ENCODE measurements at places on chromosomes 5 and 9. TPM values are rescaled to one million over a fixed set of nuclear protein-coding genes. Genes with fewer than 3 reads are reported as not detected.

GRCh38 chr9:104073098-104073769 lies 20.9 kb upstream of the SMC2 start:
- no peak for DNase-seq
- peaks cover 39% of the 10 kb centered on the region for H3K4me1 ChIP-seq
- no peak overlapping the region for H3K27ac ChIP-seq
- no peaks in the 10 kb centered on the region for H3K27me3 ChIP-seq
- no peaks in the 10 kb centered on the region for H3K36me3 ChIP-seq

DNA sequence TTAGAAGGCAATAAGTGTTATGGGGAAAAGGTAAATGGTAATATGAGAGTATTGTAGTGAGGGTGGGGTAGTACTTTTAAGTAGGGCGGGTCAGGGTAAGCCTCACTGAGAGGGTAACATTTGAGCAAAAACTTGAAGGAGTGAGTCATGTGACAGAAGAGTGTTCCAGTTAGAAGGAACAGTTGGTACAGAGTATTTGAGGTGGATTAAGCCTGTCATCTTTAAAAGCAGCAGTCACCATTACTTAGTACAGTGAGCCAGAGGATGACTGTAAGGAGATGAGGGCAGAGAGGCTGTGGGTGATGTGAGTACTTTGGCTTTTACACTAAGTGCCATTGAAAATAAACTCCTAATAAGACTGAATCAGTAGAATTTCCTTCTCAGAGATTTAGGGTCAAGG lies 54.8 kb downstream of the UBAP1 start:
- H3K27me3 ChIP-seq, result no peaks in the 10 kb centered on the region
- DNase-seq, result peak; percentile 74
- peak overlapping the region; percentile 29 for H3K27ac ChIP-seq
- no peak overlapping the region for H3K4me3 ChIP-seq
- H3K36me3 ChIP-seq, result peaks cover 18% of the 10 kb centered on the region

DNA sequence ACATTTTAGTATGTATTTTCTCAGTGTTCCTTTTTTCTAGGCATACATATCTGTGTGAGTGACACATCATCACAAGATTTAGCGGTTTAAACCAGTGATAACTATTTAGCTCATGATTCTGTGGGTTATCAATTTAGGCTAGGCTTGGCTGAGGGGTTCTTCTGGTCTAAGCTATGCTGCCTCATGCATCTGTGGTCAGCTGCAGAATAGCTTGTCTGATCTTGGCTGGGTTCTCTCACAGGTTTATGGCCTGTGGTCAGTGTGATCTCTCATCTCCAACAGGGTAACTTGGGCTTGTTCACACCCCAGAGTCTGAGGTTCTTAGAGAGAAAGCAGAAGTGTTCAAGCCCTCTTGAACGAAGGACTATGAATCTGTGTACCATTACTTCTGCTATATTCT lies 363.3 kb downstream of the KDM4C start:
- no peak overlapping the region for H3K4me3 ChIP-seq
- no peaks in the 10 kb centered on the region for H3K27me3 ChIP-seq
- no peaks in the 10 kb centered on the region for H3K4me1 ChIP-seq
- no peaks in the 10 kb centered on the region for H3K36me3 ChIP-seq
- no peak overlapping the region for H3K27ac ChIP-seq
- DNase-seq, result no peak

Gene LSM11
- 2.1 TPM for total RNA-seq

GRCh38 chr9:114317665-114318357 lies 5.1 kb upstream of the ORM1 start:
- no peaks in the 10 kb centered on the region for H3K36me3 ChIP-seq
- DNase-seq, result peak; percentile 63
- no peaks in the 10 kb centered on the region for H3K27me3 ChIP-seq
- H3K27ac ChIP-seq, result no peak overlapping the region
- H3K4me1 ChIP-seq, result 0 out of 2 replicates have a peak, but pooled peaks cover 7% of the 10 kb centered on the region
- H3K4me3 ChIP-seq, result no peak overlapping the region

- H3K27me3 ChIP-seq, result peaks cover 94% of the 10 kb centered on the region
- H3K27ac ChIP-seq, result no peak overlapping the region
- peak; percentile 63 for DNase-seq
- no peaks in the 10 kb centered on the region for H3K4me1 ChIP-seq
- no peaks in the 10 kb centered on the region for H3K36me3 ChIP-seq
- H3K4me3 ChIP-seq, result peak overlapping the region; percentile 68
Observed at GRCh38 chr5:88675708-88676636, 207.0 kb downstream of the MEF2C start.

GRCh38 chr5:155974369-155974768 lies 352.6 kb upstream of the SGCD start:
- H3K27me3 ChIP-seq, result no peaks in the 10 kb centered on the region
- no peaks in the 10 kb centered on the region for H3K36me3 ChIP-seq
- DNase-seq, result no peak
- H3K27ac ChIP-seq, result no peak overlapping the region
- H3K4me3 ChIP-seq, result no peak overlapping the region
- H3K4me1 ChIP-seq, result no peaks in the 10 kb centered on the region

DNA sequence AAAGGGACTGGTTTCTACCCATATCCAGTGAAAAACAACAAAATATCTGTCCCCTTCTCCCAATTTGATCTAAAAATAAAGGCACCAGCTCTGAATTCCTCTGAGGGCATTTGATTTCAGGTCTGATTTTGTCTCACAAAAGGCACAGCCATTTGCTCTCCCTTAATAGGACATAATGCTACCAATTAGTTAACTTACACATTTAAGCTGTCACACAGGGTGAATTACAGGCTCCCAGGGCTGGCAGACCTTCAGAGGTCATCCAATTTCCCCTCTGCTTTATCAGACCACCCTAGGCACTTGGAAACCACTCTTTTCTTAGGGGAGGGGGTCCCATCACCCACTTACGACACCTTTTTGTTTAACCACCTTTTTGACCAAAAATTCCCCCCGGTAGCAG lies 319.9 kb downstream of the SPOCK1 start:
- DNase-seq, result no peak
- H3K4me3 ChIP-seq, result no peak overlapping the region
- H3K4me1 ChIP-seq, result no peaks in the 10 kb centered on the region
- H3K27me3 ChIP-seq, result no peaks in the 10 kb centered on the region
